ENCODE measurements at places on chromosomes 16 and 17.
A peak's percentile ranks its signal among the peaks of the same experiment; 100 is the strongest.

DNA sequence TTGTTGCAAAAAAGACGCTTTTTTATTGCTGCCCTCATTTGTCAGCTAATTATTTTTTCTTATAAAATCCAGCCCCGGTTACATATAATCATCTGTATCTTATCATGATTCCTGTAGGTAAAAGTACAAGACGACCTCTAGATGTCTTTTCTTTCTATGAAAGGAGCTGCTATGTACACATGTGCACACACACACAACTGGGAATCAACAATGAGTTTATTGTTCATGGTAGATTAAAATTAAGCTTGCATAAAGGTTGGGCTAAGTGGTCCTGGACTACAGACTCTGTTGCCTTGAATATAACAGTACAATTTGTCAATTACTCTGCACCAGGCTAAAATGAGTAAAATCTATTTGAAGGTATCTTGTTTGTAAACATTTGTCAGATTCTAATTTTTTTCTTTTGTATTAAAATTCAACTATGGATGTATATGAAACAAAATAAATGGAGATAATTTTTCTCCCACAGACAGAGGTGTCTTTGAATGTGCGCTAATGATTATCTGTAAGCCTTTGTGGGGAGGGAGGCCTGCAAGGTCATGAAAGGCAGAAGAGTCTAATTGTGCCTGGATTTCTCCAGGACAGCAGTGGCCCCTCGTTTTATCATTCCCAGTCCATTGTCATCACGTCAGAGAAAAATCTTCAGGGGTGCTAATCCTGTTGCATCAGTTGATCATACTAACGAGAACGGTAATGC lies 13.4 kb downstream of the C17orf58 start:
- no peak for DNase-seq

- DNase-seq = no peak
These were observed 253.2 kb downstream of the PRKCA start for GRCh38 chr17:66555605-66556004.

GRCh38 chr17:7548585-7549400 lies at the start of gene TNFSF12:
TNFSF12 (plus strand) TSS chr17:7549058; CDS start chr17:7549154, 96 bp downstream.
- peak; percentile 12 for DNase-seq

GRCh38 chr17:74274060-74274708 lies at the start of gene DNAI2:
DNAI2 (plus strand) TSS chr17:74274234; CDS start chr17:74281818, 7,584 bp downstream.
- DNase-seq = no peak

- DNase-seq = no peak
These were observed 265.9 kb downstream of the SOX9 start for GRCh38 chr17:72386619-72387237.

DNA sequence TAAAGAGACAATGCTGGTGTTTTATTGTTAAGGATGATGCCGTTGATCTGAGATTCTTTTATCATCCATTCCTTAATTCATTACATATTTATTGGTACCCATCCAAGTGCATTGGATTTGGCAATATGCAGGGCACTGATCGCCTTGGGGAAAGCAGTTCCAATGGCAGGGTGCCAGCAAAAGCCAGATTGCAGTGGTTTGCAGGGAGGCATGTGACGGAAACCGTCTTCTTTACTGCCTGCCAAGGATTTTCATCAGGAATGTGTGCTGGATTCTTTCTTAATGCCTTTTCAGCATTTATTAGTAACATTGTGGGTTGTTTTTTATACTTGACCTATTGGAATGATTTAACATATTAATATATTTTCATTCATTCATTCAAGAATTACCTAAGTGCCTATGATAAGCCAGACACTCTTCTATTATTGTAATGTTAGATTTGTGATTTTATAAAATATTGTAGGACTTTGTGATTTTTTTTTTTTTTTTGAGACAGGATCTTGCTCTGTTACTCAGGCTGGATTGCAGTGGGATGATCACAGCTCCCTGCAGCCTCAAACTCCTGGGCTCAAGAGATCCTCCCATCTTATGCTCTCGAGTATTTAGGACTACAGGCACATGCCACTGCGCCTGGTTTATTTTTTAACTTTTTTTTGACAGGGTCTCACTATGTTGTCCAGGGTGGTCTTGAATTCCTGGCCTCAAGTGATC lies 93.4 kb upstream of the TNRC6A start:
- peak; percentile 60 for DNase-seq

- no peak for DNase-seq
These were observed 29.0 kb upstream of the CHMP6 start for GRCh38 chr17:80962356-80963329.

- no peak for DNase-seq
These were observed 696 bp downstream of the C17orf99 start for GRCh38 chr17:78146881-78147280.

- DNase-seq = no peak
These were observed 14.7 kb upstream of the GSG1L start for GRCh38 chr16:28078261-28078660.

GRCh38 chr17:1997927-1998742 lies 27.0 kb downstream of the RTN4RL1 start:
- DNase-seq = no peak

GRCh38 chr17:10574324-10574723 lies 24.9 kb upstream of the MYH2 start:
- DNase-seq = no peak

GRCh38 chr16:75754141-75754540 lies 27.9 kb upstream of the CPHXL start:
- no peak for DNase-seq

GRCh38 chr17:66957343-66957742 lies 7.2 kb upstream of the CACNG4 start:
- DNase-seq = no peak

GRCh38 chr16:21262779-21263639 lies 15.1 kb downstream of the CRYM start:
- DNase-seq = no peak

- DNase-seq = no peak
These were observed 254.3 kb upstream of the TNRC6C start for GRCh38 chr17:77704048-77704815.

- no peak for DNase-seq
These were observed 7.5 kb downstream of the NFE2L1 start for GRCh38 chr17:48055531-48056245.

- DNase-seq = no peak
These were observed 13.6 kb upstream of the CCL8 start for GRCh38 chr17:34305606-34306005.

GRCh38 chr17:7579834-7580603 lies 581 bp downstream of the CD68 start:
- DNase-seq = no peak

DNA sequence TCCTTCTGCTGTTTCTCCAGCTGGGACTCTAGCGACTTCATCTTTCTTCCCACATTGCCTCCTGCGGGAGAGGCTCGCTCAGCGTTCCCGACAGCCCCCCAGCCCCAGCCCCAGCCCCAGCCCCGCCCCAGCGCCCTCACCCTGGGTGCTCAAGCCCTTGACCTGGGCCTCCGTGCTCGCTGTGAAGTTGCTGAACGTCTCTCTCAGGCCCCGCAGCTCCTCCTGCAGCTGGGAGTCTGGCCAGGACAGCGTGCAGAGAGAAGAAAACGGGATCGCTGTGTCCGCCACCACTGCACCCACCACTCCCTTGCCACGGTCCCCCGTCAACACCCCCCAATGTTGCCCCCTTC lies 2.4 kb downstream of the ASGR1 start:
- no peak for DNase-seq

- DNase-seq = no peak
These were observed 8.4 kb upstream of the GAA start for GRCh38 chr17:80092959-80093358.

Data from T1000 (cell line).